ENCODE measurements at places on chromosomes 7 and 10.

DNA sequence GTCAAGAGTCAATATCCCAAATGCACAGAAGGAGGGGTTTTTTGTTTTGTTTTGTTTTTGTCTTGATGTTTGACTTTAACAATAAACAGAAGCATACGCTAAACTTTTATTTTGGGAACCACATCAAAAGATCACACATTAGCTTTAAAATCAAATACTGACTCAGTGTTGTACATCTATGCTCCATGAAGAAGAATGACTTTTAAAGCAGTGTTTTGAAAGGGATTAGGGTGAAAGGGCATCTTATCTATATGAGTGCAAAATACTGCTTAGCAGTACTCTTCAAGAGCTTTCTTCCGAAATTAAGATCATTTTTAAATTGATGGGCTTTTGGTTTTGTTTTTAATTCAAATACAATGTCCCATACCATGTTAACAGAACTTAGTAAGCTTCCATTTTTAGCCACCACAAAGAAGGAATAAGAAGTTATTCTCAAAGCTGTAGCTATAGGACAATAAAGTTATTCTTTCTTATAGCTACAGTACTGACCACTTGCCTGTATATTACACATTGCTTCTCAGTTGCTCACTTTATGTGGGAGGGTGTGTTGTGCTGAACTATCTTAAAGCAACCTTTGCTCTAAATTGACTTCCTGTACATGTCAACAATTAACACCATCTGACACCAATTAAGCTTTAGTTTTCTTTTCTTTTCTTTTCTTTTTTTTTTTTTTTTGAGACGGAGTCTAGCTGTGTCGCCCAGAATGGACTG lies 144.3 kb upstream of the KAT6B start:
- no peak for DNase-seq

DNA sequence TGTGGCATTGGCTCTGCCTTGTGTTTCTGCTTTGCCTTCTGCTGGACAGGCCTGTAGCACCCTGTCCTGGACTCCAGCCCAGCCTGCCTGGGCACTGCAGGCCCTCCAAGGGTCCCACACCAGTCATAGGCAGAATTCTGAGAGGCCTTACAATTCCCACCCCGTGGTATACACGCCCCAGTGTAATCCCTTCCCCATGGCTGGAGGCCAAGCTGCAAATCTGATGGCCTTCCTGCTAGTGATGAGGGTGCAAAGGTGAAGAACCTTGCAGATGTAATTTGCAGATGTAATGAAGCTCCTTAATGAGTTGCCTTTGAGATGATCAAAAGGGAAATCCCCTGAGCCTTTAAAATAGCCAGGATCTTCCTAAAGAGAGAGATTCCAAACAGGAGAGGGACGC lies 325.1 kb upstream of the ZNF32 start:
- no peak for DNase-seq

DNA sequence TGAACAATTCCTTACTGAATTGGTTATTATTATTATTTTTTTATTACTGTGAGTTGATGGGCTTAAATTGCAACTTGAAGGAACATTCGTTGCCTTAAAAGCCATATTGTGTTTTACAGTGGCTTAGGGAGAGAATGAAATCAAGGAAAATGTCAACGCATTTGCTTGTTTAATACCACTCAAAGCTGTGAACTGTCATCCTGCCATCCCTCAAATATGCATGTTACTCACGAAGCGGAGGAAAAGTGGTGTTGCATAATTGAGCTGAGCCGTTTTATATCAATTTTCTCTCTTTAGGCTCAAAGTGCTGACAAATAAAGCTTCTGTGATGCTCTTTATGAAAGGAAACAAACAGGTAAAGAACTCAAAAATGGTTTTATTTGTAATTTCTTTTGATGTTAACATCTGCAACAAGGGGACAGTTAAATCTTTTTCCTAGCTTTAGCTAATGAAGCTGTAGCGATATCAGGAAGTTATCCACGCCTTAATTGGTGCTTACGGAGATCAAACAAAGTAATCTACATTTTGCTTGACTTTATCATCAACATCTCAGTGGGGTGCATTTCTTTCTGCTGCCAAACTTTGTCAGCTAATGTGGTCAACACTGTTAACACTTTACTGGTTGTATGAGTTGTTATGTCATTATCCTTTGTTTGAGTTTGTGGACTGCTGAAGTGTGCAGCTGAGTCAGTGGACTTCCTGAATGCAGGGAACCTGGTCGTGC lies 33.1 kb downstream of the GLRX3 start:
- no peak for DNase-seq

DNA sequence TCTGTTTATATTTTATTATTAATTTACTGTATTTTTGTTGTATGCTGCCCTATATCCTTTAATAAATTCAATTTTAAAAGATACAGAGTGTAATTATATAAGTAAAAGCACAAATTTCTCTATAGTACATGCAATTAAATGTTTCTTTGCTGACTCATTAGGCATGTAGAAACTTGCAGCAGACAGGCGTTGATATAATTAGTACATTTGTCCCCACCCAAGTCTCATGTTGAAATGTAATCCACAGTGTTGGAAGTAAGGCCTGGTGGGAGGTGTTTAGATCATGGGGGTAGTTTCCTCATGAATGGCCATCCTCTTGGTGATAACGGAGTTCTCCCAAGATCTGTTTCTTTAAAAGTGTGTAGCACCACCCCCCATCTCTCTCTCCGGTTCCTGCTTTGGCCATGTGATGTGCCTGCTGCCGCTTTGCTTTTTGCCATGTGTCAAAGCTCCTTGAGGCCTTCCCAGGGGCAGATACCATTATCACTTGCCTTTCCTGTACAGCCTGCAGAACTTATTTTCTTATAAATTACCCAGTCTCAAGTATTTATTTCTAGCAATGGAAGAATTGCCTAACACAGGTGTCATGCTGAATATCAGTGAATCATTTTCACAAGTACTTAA lies 63.7 kb downstream of the TSPAN12 start:
- DNase-seq = no peak

DNA sequence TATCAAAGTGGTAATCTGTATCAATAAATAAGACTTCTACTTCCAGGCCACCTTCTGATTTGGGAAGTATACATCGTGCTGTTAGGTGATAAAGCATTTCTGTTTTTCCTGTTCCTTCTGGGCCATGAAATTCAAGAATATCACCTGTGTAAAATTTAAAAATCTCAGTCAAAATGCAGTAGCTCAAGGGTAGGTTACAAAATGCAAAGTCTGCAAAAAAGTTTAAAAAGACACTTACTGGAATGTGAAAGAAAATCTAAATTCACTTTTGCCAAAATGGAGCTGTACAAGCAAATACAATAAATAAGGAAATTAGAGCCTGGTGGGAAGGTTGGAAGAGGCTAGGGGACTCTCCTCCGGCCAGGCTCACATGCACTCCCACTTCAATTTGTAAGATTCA lies 26.7 kb downstream of the XRCC2 start:
- no peak for DNase-seq

- no peak for DNase-seq
Measured at GRCh38 chr10:72954596-72955554, at the start of gene PLA2G12B. Gene PLA2G12B (minus strand): TSS chr10:72954806. CDS start chr10:72954685, 121 bp downstream.

DNA sequence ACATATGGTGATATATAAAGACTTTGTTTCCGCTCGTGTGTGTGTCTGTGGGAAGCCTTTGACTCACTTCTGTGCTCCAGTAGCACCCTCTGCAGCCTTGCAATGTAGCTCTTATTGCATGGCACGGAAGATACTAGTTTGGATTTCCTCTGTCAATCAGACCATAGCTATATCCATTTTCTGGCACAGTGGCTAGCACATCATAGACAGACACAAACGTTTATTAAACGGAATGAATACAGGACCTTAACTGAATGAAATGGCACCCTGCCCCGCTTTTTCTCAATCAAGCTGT lies 124.0 kb upstream of the PTPN20 start:
- no peak for DNase-seq

GRCh38 chr10:16182144-16182543 lies 254.7 kb upstream of the PTER start:
- no peak for DNase-seq

DNA sequence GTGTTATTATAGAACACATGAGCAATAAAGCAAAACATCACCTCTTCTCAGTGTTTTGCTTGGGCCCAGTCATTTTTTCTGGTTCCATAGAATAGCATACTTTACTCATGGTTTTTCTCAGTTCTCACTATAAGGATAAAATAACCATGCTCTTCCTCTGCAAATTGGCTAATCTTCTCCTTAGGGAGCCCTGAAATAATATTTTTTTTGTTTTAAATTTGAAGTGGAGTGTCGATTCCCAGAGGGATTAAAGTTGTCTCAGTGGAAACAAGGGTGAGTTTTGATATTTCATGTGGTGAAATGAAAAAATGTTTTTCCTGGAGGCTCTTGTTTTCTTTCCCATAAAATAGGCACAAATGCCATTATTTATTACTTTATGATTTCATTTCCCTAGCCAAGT lies 127.3 kb downstream of the NOC3L start:
- no peak for DNase-seq

DNA sequence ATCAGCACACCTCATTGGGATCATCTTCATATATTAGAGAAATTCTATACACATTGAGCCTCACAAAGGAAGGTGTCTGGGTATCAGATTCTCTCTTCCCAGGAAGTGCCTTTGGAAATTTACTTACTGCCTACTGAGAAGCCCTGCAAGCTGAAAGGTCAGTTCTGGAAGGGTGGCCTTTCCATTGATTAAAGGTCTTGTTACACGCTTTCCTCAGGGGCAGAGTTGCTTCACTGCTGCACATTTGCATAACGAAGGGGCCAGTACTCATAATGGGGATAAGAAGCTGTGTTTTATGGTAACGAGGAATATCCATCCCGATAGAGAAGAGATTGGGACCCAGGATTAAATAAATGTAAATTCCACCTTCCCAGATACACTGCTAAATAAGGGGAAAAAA lies 19.4 kb upstream of the IL15RA start:
- DNase-seq = no peak

- no peak for DNase-seq
Measured at GRCh38 chr7:48102530-48102929, 13.5 kb downstream of the UPP1 start.

- no peak for DNase-seq
Measured at GRCh38 chr10:80491251-80492102, 37.4 kb downstream of the TSPAN14 start.

GRCh38 chr7:132004529-132004928 lies 448.1 kb upstream of the PODXL start:
- no peak for DNase-seq

GRCh38 chr7:158186864-158187693 lies 400.5 kb downstream of the PTPRN2 start:
- no peak for DNase-seq

DNA sequence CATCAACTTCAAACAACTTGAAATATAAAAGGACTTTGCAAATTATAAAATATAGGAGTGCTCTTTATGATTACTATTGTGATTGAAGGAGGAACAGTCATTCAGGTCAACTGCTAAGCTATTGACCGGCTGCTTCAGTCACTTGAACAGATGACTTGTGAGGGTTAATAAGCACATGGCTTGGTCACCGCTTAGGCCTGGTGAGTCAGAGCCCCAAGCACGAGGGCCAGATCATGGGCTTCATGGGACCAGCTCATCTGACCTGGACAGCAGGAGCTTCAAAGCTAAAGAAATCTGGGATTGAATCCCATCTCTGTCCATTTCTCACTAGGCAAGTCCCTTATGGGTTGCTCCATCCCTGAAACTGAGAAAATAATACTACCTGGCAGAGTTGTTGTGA lies 60.4 kb upstream of the ADO start:
- DNase-seq = no peak

DNA sequence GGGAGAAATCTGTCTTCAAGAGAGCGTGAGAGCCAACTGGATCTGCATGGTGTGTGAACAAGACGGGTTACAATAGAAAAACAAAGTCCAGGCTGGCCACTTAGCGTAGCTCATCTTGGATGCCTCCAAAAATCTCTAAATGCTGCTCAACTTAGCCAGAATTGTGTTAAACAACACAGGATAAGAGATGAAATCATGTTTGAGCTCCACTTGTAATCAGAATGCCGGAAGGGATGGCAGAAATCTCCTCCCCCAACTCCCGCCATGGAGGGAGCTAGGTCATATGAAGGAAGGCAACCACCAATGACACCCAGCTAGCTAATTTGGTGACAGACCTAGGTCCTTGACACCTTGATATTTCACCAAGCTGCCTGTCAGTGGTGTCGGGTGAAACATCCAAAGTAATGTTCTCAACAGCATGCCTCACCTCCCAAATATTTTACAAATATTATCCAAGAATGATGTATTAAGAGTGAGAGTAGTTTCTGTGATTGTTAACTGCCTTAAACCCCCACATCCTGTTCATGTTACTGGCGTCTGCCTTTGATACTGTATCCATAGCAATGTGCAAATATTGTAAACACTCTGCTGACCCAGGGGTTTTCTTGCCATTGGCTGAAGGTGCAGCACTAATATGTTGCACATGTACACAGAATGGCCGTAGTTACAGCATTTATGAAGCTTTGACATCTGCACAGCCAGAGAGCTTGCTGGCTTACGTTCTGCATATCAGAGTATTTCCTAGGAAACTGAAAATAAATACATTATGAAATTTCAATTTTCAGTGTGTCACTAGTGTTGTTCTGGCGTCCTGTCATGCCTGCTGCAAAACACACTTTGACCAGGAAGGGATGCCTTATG lies 25.8 kb downstream of the TMEM254 start:
- DNase-seq = no peak

DNA sequence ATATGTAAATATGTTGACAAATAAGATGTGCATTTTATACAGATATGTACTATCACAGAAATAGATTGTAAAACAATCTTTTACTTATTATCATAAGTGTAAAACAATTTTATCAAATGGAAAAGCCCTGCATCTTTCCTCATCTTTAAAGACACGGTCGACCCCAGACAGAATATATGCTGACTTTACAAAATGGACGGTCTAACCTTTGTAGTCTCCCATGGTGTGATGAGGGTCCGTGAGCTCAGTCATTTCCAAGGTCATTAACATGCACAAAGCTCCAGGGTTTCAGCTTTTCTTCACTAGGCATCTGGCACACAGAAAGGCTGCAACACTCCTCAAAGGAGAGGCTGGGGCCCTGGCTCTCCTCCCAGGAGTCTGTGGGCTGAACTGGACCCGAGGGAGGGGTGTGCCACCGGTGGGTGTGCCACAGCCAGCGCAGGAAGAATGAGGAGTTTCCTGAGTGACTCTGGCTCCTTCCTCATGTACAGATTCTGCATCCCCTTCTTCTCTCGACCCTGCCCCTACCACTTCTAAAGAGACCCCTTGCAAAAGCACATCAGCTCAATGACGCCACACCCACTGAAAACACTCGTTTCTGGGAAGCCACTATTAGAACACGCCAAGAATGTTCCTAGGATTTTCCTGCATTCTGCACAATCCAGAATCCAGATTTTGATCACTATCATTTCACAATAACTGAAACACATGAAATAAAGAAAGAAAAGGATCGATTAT lies 26.2 kb upstream of the ABLIM1 start:
- no peak for DNase-seq
